ENCODE measurements at places on chromosomes 11 and 22.
A peak's percentile ranks its signal among the peaks of the same experiment; 100 is the strongest.

DNA sequence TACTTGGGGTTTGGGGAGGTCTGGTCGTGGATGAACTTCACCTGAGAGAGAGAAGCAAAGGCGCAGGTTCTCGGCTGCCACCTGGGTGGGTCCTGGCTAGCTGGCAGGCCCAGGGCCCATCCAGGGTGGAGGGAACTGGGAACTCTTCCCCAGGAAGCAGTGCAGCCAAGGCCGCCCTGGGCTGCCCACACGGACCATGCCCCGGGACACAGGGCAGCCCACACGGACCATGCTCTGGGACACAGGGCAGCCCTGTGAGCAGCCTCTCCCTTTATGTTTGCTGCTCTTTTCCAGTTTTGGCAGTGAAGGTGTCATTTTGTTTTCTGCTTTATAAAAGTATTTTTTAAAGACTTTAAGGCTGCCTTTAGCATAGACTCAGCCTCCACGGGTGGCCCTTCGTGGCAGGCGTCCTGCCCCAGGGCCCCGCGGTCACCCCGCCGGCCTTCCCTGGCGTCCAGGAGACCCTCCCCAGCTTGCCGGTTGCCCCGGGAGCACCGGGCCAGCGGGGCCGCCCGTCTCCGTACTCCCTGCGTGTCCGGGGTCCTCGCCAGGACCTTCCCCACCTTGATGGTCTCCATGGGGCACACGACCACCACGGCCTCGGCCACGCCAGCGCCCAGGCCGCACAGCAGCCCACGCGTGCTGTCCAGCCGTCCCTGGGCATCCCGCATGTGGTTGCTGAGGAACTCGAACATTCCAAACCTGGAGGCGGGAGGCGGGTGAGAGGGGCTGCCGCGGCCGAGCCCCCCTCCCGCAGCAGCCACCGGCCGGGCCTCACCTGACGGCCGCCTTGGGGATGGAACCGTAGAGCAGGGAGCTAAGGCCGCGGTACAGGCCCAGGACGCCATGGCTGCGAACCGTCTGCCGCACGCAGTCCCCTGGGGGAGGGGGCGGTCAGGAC lies 1.1 kb downstream of the SLC25A1 start:
- DNase-seq = no peak

DNA sequence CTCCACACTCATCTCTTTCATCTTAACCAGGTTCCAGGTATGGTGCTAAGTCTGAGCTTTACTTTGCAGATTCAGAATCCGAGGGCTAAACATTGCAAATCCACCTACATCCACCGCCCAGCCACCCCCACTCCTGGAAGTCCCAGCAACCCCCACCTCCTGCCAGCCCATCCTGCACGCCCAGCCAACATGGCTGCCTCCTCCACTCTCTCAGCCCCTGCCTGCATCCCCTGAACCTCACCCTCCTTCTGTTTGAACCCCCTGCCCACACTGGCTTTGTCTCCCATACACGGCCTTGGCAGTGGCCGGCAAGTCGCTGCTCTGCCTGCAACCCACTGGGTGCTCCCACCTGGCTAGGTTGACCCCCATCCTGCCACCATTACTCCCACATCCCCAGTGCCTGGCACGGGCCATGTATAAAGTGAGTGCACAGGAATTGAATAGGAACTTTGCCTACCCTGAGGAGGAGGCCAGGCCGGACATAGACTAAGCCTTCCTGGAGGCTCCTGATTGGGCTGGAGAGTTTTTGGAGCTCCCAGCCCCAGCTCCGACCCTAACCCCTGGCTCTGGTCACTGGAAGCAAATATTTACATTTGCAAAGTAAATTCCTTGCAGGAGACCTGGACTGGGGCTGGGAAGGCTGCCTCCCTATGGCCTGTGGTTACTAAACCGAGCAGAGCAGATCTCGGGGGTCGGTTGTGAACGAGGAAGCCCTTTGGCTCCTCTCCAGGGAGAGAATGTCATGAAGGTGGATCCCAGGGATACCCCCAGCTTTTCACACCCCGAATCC lies 14.4 kb downstream of the EMID1 start:
- DNase-seq = no peak

DNA sequence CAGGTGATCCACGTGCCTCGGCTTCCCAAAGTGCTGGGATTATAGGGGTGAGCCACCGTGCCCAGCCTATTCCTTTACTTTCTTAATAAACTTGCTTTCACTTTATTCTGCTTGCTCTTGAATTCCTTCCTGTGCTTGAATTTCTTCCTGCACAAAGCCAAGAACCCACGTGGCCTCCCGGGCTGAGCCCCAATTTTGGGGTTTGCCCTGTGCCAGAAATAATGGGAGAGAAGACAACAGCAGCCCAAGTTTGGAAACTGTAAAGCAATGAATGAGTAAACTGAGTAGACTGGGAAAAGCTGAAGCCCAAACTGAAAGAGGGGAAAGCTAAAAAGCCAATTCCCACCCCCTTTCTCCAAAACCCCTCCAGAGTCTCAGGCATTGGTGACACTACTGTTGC lies 136.4 kb downstream of the NECTIN1 start:
- DNase-seq = no peak

DNA sequence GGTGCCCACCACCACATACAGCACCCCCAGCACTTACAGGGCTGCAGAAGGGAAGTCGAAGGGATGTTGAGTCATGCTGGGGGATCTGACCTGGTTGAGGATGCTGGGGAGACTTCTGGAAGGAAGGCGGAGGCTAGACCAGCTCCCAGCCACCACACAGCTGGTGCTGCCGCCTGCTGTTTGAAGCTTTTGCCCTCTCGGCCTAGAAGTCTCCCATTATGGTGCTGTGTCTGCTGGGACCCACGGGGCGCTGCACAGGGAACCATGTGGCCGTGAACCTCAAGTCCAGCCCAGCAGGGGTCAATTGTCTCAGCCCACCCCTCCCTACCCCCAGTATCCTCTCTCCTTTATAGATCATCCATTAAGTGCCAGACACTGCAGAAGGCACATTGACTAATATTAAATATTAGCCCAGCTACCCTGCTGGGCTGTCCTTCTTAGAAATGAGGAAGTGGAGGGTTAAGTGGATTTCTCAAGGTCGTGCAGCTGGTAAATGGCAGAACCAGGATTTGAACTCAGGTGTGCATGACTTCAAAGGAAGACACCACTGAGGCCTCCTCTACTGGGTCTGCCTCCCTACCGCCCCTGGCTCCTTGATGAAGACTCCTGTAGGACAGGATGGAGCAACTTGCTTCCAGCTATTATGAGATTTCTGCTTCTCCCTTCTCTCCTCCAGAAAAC lies 49.7 kb downstream of the CYTH4 start:
- DNase-seq = peak; percentile 68

GRCh38 chr22:32219026-32219425 lies 14.2 kb upstream of the RFPL2 start:
- no peak for DNase-seq

DNA sequence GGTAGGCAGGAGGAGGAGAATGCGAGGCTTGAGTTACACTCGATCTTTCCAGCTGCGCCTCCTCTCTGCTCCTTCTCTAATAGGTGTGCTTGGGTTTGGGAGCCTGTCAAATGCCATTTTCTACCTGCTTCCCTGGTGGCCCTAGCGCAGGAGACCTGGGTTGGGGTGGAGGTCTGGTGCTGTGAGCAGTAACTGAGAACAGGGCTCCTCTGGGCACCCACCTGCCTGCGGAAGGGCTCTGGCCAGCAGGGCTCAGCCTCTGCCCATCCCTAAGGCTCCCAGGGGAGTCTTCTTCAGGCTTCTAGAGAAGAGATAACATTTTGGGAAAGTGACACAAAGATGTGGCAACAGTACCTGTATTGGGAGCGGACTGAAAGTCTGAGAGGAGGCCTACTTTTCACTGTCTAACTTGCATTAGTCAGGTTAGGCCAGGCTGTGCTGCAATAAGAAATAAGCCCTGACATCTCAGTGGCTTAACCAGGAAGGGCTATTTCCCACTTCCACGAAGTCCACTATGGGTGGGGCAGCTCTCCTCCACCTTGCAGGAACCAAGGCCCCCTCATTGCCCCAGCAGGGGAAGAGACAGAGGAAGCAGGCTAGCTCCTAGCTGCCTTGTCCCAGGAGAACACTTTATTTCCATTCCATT lies 7.7 kb upstream of the LTO1 start:
- no peak for DNase-seq

- no peak for DNase-seq
These were observed 8.6 kb downstream of the GAL start for GRCh38 chr11:68692871-68693483.

DNA sequence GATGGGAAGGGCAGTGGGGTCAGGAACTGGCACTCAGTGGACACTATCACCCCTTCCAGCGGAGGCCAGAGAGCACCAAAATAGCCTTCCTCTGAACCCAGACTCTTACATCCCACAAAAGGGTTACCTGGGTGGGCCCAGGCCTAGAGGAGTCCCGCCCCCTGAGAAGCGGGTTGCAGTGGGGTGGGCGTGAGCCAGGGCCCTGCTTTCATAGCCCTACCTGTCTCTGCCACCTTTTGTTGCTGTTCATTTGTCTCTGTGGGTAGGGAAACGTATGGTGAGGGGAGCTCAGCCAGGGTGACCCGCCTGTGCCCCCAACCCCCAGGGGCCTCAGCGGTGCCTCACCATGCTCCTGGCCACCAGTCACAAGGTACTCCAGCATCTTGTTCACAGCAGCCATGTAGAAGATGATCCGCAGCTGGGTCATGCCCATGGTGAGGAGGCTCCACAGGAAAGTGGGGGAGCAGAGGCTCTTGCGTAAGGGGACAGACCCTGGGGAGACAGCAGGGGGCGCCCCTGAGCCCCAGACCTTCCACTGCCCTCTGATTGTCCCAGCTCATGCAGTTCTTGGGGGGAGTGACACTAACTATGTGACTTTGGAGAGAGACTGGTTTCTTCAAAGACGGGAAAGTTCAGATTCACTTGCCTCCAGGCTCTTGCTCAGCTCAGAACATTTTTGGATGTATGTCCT lies 24.0 kb downstream of the SLC43A1 start:
- no peak for DNase-seq

DNA sequence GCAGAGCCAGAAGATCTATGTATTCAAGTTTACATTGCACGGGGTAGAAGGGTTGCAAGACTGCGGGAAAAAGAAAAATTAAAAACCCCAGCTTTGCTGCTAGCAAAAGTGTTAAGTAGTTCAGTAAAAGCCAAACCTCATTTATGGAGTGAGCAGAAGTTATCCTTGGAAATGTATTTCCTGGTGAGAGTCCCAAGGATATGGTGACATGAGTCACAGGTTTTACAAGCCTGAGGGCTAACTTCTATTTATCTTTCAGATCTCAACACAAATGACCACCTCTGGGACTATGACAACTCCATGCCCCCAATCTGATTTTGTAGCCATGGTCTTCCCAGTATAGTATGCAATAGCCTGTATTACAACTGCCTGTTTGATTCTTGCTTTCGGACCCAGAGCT lies 26.1 kb downstream of the ABTB2 start:
- DNase-seq = peak; percentile 53

Measured in RCC 7860 (cell line).